ENCODE measurements at places on chromosomes 7 and 10.

GRCh38 chr7:12712236-12712635 lies 24.8 kb downstream of the ARL4A start:
- no peak for DNase-seq

DNA sequence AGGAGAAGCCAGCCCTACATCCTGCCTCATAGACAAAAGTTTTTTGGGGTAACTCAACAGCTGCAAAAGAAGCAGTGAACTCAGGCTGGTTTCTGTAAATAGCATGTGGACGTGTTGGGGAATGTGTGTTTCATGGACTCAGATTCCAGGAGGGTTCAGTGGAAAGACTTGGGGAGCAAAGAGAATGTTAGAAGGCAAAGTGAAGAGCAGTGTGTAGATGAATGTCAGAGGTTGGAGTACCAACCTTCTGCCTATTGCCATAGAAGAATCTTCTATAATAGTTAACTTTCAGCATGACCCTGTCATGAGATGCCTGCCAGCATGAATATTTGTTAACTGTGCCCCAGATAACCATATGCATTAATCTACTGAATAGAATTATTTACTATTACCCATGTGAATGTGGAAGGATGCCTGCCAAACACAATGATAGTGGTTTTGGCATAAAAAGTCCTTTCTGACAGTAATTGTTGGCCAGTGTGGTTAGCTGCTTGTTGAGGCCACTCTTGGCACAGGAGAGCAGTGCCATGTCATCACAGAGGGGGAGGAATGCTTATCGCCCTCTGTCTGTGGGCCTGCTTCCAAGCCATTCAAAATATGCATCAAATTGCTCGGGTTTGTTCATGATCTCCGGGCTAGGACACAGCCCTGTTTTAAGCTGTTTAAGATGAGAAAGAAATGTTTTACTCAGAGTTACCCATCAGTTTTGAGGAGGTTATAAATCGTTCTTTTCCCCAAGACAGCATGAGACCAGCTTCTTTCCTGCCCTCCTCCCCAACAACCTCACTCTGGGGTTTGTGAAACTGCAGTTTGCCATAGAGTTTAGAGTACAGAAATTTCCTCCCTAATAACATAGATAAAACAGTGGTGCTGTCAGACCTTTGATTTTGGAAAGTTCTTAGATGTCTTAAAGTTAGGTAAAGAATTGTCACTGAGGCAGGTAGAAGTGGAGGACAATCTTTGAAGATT lies 165.3 kb downstream of the WNT2 start:
- no peak for DNase-seq

GRCh38 chr7:149420006-149420405 lies 40.9 kb downstream of the ZNF777 start:
- no peak for DNase-seq

GRCh38 chr10:60731134-60731885 lies 47.0 kb upstream of the CDK1 start:
- peak; percentile 4 for DNase-seq

DNA sequence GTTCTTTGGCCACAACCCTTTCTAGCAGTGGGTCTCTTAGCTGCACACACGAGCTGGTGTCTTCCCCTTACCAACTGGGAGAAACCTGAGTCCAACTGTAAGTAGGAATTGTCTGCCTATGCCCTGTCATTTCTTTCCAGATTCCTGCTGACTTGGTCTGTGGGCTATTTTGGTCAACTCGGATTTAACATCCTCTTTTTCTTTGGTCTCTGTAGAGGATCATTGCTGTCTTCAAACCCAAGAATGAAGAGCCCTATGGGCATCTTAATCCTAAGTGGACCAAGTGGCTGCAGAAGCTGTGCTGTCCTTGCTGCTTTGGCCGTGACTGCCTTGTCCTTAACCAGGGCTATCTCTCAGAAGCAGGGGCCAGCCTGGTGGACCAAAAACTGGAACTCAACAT lies 10.3 kb downstream of the PI4K2A start:
- peak; percentile 62 for DNase-seq

DNA sequence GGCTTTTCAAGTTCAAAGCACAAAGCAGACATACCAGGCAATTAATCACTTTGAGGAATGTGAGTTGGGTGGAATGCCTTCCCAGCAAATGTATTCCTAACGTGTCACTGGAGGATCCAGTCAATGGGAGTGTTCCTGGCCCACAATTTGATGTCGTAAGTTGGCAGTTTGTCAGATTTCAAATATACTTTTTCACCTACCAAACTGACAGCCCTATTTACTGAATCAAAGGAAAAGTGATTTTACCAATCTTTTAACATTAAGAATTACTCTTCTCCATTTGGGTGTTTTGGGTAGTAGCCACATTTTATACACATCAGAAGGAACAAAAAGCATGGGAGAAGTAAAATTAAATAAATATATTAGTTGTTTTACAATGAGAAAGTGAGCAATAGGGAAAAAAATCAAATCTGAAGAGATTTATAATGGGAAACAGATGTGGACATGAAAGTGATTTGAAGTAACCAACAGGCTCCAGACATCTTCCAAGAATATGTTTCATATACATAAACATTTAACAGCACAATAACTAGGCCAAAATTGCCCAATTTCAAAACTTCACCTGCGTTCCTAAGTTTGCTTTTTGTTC lies 222.9 kb downstream of the MTERF1 start:
- no peak for DNase-seq

GRCh38 chr7:155598810-155599210 lies 45.7 kb upstream of the RBM33 start:
- DNase-seq: peak; percentile 80

- peak; percentile 86 for DNase-seq
Observed at GRCh38 chr10:124719213-124719851, 24.8 kb downstream of the FAM53B start.

- peak; percentile 46 for DNase-seq
Observed at GRCh38 chr7:121547544-121548092, 151.5 kb upstream of the FAM3C start.

DNA sequence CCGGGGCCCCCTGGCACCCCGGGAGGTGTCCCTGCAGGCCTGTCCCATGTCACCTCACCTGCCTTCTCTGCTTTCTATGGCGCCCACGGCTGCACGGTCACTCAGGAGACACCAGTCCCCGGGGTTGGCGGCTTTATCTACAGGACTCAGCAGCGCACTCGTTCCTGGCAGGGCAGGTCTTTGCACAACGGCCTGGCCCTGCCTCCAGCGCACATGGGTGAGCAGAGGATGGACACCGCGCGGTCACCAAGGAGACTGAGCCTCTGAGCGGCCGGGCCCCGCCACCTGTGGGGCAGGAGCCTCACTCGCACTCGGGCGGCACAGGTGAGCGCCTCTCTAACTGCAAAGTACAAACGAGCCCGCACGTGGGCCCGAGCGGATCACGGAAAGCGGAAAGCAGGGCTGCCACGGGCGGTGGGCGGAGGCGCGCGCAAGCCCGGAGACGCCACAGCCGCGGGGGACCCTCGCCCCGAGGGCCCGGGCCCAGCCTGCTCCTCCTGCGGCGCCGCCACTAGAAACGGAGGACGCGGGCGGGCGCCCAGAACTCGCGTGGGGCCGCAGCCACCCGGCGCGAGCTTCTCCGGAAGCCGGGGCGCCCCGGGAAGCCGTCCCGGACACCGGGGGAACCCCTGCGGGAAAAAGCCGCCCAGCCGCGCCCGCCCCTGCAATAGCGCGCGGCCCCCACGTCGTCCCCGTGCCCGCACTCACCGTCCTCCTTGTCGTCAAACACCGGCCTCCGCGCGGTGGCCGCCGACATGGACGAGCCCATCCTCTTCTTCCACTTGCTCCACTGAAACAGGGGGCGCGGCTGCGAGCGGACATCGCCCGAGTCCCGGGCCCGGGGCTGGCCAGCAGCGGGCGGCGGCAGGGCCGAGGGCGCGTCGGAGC lies 642 bp downstream of the STK32C start:
- no peak for DNase-seq

DNA sequence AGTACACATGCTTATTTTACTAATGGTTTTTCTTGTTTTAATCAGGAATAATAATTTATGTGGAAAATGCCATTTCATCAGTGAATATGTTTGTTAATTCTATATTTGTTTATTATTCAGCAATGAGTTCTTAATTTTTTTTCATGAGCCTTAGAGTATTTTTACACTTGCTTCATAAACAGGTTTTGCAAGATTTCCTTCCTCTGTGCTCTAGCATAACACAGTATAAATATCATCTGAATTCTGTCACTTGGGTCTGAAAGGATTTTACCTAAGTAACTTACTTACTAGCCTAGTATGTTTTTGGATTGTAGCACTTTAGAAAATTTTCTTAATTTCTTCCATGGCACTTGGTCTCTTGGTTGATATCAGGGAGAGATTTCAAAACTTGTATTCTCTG lies 45.8 kb downstream of the GLCCI1 start:
- no peak for DNase-seq

GRCh38 chr7:143953421-143953820 lies 1.2 kb upstream of the OR2F1 start:
- DNase-seq: no peak

DNA sequence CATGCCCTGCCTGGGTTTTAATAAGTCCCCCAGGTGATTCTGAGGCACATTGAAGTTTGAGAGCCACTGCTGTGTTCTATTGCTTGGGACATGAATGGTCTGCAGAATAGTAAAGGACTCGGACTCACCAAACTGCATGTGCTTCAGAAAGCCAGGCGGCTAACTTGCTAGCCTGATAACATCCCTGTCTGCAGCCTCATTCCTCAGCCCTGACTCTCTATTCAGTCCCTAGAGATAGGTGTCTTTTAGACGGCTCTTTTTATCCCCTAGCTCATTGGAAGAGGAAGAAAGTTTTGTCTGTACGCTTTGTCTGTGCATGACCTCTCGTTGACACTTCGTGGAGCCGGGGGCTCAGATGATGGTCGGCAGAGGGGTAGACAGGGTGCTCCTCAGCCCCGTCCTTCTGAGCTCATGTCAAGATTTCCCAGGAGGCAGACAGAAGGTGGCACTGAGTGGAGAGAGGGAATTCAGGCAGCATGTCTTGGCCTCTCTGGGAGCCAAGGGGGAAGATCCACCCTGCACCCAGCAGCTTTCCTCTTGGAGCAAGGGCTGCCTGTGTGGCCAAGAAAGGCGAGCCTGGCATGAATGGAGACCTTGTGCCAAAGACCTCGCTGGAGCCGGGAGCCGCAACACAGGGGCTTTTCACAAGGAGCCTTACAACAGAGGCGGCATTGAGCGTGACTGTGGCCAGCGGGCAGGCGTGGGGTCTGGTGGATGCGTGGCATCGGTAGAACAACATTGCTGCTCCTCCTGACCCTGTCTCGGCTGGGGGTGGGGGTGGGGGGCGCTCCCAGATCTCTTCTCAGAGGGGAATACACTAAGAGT lies 51.1 kb upstream of the PODXL start:
- no peak for DNase-seq

DNA sequence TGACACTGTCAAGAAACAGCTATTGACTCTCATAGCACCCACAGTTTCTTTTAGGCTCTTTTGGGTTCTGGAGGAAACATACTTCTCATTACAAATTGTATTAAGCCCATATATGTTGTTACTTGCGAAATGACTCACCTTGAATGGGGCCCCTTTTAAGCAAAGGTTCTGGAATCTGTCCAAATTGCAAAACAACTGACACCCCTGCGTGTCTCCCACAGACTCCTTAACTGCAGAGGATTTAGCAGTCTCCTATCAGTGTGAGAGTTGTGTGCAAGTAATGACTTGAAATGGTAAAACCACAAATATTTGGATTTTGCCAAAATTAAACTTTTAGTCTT lies 192.3 kb downstream of the DNAJC1 start:
- no peak for DNase-seq

DNA sequence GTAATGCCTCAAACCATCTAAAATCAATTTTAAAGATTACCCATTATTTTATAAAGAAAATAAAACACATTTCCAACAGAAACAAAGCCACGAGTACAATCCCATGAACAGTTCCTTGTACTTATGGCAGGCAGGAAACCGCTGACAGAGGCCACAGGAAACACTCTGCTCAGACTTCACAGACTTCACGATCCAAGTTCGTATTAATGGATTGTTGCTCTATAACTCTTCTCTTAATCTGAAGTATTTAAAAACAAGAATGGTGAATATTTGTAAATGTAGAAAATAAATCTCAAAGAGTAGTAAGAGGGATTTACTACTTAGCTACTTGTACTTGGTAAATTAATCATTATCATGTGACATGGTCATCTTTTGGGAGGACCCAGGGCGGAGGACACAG lies 78.3 kb downstream of the SNX10 start:
- peak; percentile 48 for DNase-seq

- no peak for DNase-seq
Observed at GRCh38 chr10:5585517-5586206, 60.9 kb downstream of the CALML3 start.

GRCh38 chr10:131646551-131647525 lies 254.0 kb upstream of the PPP2R2D start:
- no peak for DNase-seq

DNA sequence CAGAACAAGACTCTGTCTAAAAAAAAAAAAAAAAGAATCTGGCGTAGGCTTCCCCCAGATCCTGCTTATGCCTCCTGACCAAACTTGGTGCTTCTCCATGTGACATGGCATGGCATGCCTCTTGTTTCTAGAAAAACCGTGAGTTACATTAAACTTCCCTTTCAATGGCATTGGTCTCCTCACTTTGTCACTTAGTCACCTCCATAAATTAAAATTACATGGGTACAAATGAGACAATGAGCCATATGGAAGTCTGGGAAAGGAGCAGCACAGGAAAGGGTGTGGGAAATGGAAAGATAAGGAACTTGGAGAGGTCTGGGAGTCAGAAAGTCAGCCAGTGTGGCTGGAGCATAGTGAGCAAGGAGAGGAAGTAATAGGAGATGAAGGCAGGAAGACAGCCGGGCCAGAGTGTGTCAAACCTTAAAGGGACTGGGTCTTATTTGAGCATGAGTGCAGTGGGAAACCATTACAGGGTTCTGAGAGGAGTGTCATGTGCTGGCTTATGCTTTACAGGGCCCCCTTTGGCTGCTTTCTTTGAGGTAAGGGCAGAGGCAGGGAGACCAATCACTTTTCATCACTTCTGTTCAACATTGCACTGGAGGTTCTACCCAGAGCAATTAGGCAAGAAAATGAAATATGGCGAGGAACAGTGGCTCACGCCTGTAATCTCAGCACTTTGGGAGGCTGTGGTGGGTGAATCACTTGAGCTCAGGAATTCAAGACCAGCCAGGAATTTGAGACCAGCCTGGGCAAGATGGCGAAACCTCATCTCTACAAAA lies 21.3 kb upstream of the ZMIZ2 start:
- peak; percentile 80 for DNase-seq

DNA sequence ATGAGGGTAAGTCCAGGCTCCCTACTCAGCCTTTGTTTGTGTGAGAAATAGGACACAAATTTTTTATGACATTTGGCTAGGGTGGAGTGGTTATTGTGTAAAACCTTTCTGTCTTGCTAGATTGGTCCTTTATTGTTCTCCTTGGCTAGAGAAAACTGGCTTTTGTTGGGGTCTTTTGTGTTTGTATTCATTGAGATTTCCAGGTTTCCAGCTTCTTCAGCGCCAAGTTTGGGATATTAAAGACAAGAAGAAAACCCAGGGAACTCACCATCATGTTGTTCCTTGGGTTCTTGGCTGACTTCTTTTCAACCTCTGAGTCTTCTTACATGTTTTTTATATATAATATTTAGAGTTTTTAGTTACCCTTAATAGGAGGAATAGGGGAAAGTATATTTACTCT lies 310.0 kb downstream of the HPSE2 start:
- no peak for DNase-seq

- DNase-seq: peak; percentile 50
Observed at GRCh38 chr7:104993217-104993862, 20.7 kb upstream of the KMT2E start.

- no peak for DNase-seq
Observed at GRCh38 chr10:26805567-26806245, 55.1 kb downstream of the ABI1 start.

GRCh38 chr7:1663223-1663622 lies 6.9 kb upstream of the ELFN1 start:
- no peak for DNase-seq

GRCh38 chr10:23367896-23368595 lies 23.4 kb upstream of the C10orf67 start:
- DNase-seq: peak; percentile 49

GRCh38 chr10:119162452-119163092 lies 2.9 kb downstream of the SFXN4 start:
- no peak for DNase-seq
